ENCODE measurements at places on chromosomes 4 and X.

DNA sequence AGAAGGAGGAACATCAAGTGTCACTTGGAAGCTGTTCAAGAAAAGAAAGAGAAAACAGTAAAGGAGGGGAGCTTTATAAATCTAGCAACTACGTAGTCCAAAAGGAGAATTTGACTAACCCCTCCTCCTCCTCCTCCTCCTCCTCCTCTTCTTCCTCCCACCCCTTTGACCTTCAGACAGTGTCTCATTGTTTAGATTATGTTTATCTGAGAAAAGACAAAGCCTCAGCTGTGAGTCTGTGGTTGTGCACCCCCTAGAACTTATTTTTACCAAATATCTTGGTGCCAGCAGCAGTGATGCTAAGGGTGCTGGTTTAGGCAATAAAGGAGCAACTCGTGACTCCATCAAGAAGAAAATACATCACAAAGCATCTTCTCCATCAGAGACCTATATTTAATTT is 68.9 kb upstream of the BMP2K start:
- DNase-seq, result no peak

DNA sequence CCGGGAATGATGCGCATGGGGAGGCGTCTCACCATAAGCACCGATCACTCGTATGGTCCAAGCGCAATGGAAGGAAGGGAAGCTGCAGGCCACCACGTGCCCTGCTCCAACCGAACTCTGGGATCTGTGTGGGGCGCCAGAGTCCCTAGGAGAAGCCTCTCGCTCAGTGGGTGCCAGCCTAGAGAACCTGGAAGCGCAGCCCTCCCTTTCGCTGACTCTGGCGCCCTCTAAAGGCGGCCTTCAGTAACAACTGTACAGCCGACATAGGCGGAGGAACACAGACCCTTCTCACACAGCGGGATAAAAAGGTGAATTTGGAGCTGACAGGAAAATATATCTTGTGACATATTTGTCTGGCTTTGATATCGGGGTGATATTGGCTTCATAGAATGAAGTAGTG is 76.0 kb downstream of the INTS6L start:
- DNase-seq, result peak; percentile 48

GRCh38 chrX:102975016-102975415 is 37.9 kb downstream of the RAB40AL start:
- DNase-seq, result no peak

- DNase-seq, result peak; percentile 79
Observed at GRCh38 chrX:40169193-40170101, 71.7 kb upstream of the BCOR start.

DNA sequence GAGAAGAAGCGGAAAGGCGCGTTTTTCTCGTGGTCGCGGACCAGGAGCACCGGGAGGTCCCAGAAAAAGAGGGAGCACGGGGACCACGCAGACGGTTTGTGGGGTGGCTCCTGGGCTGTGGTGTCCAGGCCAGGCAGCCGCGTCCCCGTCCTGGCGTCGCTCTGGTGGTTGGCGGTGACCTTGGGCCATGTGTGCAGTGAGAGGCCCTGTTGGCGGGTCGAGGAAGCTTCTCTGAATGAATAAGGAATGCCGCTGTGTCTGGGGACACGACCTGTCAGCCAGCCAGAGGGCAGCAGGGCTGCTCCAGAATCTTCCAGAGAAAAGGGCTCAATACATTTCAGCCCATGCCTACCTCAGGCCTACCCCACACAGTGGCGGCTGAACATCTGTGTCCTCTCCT is 24.3 kb upstream of the HGFAC start:
- no peak for DNase-seq

- DNase-seq, result no peak
Observed at GRCh38 chrX:2432298-2432863, 68.4 kb downstream of the DHRSX start.

- DNase-seq, result no peak
Observed at GRCh38 chr4:77430847-77431246, 174.8 kb upstream of the CXCL13 start.

DNA sequence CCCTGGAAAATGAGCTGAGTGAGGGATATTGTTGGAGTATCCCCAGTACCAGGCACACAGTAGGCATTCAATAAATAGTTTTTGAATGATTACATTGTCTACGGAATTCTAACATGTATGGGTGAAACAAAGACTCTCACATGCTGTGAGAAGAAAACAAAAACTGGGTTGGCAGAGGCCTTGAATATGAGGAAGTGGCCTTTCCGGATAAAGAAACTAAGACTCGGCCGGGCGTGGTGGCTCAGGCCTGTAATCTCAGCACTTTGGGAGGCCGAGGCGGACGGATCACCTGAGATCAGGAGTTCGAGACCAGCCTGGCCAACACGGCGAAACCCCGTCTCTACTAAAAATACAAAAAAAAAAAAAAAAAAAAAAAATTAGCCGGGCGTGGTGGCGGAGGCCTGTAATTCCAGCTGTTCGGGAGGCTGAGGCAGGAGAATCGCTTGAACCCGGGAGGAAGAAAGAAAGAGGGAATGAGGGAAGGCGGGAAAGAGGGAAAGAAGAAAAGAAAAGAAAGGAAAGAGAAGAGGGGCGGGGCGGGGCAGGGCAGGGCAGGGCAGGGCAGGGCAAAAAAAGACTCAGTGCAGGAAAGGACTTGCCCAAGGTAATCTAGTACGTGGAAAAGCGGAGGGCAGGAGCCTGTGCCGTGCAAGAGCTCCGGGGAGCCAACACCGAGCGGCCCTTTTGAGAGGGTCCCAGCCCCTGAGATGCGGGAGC is 689 bp upstream of the TMA16 start:
- no peak for DNase-seq

GRCh38 chr4:9988933-9989332 is 32.4 kb downstream of the SLC2A9 start:
- DNase-seq, result no peak

- DNase-seq, result no peak
Observed at GRCh38 chr4:81348086-81348777, 123.5 kb downstream of the RASGEF1B start.

DNA sequence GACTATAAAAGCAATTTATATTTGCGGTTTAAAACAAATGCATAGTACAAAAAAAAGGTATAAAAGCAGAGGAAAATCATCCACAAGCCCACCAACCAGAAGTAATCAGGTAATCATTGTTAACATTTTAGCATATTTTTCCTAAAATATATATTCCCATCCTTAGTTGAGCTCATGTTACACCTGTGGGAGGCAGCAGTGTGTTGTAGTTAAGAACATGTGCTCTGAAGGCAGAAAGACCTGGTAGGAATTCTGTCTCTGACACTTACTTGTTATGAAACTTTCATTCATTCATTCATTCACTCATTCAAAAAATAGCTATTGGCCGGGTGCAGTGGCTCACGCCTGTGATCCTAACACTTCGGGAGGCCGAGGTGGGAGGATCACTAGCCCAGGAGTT is 15.4 kb upstream of the CDKL5 start:
- no peak for DNase-seq

DNA sequence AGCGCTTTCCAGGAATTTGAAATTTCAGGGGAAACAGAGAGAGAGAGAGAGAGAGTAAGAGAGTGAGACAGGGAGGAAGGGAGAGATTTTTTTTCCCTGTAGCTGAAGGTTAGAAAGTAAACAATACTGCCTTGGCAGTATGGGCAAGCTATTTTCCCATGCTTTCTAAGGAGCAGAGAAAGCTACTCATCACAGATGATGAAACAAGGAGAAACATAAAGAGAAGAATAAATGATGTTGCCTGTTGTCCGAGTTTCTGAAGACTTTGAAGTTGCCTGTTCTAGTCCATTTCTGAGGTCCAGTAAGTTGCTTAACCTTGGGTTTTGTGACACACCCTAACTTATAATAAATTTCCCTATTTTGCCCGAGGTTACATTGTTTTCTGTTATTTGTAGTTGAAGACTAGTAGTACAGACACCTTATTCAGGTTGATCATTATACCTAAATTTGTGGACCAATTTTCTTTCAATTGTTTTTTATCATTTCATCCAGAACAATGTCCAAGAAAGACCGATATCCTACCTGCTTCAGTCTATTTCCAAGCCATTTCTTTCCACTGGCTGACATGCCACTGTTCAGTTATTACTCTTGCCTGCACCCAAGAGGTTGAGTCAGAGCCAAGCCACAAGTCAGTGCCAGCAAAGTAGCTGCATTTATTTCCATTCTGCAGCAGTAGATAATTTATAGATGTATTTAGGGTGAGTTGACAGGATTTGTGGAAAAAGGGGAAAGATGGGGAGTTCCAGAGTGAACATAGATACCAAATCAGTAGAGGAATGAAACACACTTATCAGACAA is 49.7 kb upstream of the SLC16A2 start:
- no peak for DNase-seq

DNA sequence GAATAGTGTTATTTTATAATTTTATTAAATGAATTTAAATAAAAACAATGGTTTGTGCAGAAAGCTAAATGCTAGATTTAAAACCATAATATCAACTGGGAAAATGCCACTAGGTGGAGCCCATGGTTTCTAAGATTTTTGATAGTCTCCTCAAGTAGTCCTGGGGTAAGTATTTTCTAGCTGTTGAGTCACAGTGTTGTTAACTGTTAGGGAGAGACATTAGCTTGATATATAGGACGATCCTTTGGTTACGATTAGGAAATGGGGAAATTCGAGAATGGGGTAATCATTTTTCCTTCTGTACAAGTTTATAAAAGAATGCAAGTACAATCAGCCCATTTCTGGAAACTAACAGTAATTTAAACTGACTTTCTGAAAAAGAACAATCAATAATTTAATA is 378.4 kb downstream of the ANKRD50 start:
- no peak for DNase-seq

GRCh38 chr4:98780926-98781325 is 122.5 kb upstream of the TSPAN5 start:
- no peak for DNase-seq

GRCh38 chr4:98610431-98610830 is 48.0 kb downstream of the TSPAN5 start:
- DNase-seq, result no peak

GRCh38 chr4:38055566-38055965 is 95.4 kb downstream of the PTTG2 start:
- no peak for DNase-seq

- peak; percentile 82 for DNase-seq
Observed at GRCh38 chr4:48779095-48779997, 733 bp downstream of the FRYL start.

DNA sequence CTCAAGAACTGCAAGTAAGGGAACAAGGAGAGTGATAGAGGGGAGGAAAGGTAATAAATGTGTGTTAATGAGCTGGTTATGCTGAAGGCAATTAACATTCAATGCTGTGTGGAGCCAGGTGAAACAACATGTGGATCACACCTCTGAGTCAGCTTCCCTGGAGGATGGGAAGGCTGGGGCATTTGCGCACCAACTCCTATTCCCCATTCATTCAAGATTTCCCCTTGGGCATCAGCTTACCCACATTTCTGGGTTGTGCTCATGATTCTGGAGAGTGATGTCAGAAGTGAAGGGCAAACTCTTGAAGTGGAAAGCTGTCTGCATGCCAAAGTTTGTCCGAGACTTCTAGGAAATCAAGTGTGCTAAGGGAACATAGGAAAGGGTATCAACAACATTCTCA is 461.4 kb downstream of the MID1IP1 start:
- no peak for DNase-seq

DNA sequence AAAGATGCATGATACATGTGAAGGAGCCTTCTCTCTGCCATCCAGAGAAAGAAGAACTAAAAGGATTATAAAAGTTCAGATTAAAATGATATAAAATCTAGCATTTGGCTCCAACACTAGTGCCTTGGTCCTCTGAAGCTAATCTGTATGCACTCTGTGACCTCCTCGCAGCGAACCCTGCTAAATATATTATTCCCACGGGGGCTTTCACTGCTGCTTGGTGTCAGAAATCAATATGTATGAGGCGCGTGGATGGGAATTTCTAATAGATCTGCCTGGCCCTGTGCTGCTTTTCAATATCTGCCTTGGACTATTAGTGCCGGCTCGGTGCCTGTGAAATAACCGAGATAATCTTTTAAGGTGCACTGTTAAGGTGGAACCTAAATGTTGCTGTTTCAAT is 69.7 kb downstream of the CXXC4 start:
- no peak for DNase-seq

DNA sequence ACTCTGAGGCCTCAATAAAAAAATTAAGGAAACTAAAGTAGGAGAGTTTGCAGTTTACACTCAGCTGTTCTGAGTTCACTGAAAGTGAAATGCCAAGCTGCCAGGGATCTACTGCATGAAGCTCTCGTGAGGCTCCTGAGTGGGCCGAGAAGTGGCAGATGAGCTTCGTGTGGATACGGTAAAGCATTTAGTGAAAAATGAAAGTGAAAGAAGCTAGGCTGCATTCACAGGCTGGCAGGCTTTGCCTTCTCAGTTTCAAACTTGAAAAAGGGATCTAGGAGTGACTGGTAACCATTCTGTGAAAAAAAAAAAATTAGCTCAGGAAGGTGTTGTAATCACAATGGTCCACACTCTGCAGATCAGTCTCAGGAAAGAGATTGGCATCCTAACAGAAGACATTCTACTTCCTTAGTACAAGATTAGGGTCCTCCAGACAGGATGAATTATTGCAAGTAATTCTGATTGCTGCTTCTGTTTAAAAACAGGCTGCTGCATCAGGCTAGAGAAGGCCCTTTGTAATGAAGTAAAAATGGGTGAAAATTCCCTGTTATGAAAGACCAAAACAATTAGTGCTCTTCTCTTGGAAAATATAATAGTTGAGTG is 679.9 kb downstream of the RPA4 start:
- DNase-seq, result peak; percentile 23

DNA sequence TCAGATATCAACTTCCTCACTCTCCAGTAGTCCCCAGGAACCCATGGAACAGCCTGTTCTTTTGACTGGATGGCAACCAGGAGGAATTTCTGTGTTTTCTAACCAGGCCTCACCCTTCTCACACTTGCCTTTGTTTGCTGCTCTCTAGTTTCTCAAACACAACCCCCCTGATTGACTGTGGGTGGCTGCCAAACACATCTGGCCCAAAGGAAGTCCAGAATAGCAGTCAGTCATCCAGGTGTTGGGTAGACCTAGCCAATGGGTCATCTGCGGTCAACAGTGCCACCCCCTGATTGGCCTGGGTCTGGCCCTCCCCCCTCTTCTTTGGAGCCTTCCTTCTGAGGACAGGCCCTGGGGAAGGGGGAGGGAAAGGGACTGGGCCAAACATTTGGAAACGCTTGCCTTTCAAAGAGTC is 53.7 kb downstream of the MSX1 start:
- DNase-seq, result no peak

DNA sequence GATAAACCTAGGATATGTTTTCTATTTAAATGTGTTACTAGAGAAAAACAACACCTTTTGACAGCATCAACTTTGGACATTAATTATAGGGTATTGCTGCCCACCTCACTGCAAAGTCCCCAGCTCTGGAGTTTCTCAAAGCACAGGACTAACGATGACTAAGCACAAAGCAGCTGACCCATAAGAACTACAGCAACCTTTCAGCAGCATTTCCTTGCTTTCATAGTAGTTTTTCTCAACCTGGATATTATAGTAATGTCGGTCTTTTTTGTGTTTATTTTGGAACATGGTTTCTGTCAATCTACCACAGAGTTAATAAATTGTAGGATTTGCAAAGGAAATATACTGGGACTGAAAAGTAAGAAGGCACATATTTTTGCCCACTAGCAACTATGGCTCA is 21.5 kb downstream of the HHIP start:
- no peak for DNase-seq

- no peak for DNase-seq
Observed at GRCh38 chr4:80495865-80496264, 160.3 kb downstream of the CFAP299 start.

All from activated T-cell treated with anti-CD3 and anti-CD28 coated beads, Interleukin-2, amount 50 U/mL, for 1 hour (primary cell).